CD4-positive, alpha-beta T cell treated with Interleukin-17A for 1 hour (primary cell): ENCODE measurements at places on chromosomes 7 and 10.

- no peak for DNase-seq
Measured at GRCh38 chr7:37061849-37062559, 337.7 kb upstream of the AOAH start.

DNA sequence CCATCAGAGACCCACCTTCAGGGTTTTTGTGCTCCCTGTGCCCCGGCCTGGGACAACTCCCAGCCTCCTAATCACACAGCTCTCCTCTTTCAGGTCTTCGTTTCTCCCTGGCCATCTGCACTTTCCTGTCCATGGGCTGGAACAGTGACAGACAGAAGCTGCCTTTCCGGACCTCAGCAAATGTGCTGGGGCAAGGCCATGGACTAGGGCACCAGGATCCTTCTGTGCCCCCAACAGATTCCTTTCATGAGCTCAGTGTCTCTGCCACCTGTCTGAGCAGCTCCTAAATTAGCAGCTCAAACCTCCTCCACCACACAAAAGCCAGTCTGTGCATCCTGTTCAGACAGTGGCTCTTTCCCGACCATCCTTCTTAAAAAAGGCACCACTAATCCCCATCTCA, 41.9 kb upstream of the FRMD4A start:
- DNase-seq = no peak

- DNase-seq = no peak
Measured at GRCh38 chr10:62778125-62778524, 26.4 kb upstream of the ADO start.

GRCh38 chr7:32559480-32559879, 64.2 kb downstream of the AVL9 start:
- no peak for DNase-seq

DNA sequence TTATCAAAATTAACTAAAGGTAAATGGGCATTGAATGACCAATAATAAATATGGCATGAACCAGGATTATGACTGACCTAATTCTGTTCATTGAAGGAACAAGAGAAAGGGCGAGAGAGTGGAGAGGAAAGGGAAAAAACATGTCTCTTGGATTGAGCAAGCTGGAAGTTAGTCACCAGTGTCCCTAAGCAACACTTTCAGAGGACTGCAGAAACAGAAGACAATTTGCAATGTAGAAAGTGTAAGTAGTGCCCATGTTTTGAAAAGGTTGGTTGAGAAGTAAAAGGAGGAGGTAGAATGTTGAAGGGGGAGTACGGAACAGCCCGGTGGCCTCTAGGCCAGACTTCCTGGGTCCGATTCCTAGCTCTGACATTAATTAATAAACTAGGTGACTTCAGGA, 94.6 kb downstream of the FAS start:
- DNase-seq = no peak

DNA sequence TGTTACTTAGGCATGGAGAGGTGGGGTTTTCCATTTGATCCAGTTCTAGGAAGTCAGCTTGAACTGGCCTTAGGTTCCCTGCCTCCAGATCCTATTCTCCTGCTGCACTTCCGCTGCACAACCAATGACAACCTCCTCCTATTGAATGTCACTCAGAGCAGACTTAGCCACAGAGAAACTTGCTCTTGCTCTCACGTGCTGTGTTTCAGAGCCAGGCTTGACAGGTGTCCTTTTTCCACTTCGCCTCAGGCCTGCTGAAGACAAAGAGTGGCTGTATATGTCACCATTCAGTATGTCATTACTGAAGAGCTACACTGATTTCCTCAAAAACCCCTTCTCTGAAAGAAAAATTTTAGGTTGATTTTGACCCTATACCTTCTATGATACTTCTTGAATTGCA, 115.4 kb upstream of the ETV1 start:
- DNase-seq = no peak

- no peak for DNase-seq
Measured at GRCh38 chr10:35326466-35327235, 9.7 kb upstream of the CCNY start.

GRCh38 chr10:119893074-119893473, 544 bp downstream of the SEC23IP start:
- DNase-seq = peak; percentile 12

- DNase-seq = no peak
Measured at GRCh38 chr10:130968511-130968910, 343.0 kb downstream of the TCERG1L start.

GRCh38 chr7:18566829-18567228, 71.3 kb downstream of the HDAC9 start:
- no peak for DNase-seq

DNA sequence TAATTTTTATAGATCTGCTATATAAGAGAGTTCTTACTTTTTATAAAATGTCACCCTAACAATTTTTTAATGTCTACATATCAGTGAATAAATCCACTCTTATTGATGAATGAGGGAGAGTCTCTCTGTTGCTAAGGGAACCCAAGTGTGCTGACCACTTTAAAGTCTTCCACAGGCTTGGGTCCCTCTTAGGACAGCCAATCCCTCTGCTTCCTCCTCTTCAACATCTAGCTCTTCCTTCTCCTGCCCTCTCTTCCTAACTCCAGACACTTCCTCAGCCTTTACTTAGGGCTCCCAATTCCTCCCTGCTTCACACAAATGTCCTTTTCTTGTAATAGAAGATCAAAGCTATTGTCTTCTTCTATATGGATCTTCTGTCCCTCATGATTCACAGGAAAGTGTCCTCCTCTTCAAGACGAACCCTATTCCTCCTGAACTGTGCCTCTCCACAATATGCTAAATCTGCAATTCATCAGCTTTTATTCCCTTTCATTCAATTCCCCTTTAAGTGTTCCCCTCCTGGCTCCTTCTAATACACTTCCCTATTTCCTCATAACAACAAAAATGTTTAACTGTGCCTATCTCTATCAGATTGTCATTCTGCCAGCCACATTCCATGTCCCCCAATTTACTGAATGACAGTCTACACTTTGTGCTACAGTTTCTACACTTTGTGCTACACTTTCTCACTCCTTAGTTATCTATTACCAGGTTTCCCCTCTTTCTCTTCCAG, 37.7 kb downstream of the CDK6 start:
- DNase-seq = no peak

- DNase-seq = no peak
Measured at GRCh38 chr7:68720697-68721096, 877.6 kb upstream of the AUTS2 start.

GRCh38 chr7:101803203-101804087, 14.0 kb upstream of the CUX1 start:
- DNase-seq = no peak

- peak; percentile 29 for DNase-seq
Measured at GRCh38 chr7:74272305-74273038, 16.7 kb upstream of the CLIP2 start.

- peak; percentile 52 for DNase-seq
Measured at GRCh38 chr7:152313831-152314604, 121.8 kb downstream of the KMT2C start.

DNA sequence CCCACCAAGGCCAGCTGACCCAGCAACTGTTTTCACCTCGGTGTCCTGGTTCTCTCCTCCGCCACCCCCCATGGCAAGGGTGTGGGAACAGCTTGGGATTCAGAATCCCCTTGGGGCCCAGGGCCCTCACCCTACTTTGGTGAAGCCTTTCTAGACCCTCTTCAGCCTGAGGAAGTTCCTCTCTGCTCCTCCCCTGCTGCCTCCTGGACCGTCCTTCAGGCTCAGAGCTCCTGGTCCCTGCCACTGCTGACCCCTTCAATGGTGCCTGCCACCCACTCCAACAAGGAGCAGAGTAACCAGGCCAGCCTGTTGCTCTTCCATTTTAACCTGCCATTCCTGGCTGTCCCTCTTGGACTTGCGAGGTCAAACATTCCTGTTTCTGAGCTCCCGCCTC, 72.0 kb upstream of the SMNDC1 start:
- DNase-seq = no peak

- DNase-seq = no peak
Measured at GRCh38 chr7:154255324-154255723, 203.1 kb downstream of the DPP6 start.

DNA sequence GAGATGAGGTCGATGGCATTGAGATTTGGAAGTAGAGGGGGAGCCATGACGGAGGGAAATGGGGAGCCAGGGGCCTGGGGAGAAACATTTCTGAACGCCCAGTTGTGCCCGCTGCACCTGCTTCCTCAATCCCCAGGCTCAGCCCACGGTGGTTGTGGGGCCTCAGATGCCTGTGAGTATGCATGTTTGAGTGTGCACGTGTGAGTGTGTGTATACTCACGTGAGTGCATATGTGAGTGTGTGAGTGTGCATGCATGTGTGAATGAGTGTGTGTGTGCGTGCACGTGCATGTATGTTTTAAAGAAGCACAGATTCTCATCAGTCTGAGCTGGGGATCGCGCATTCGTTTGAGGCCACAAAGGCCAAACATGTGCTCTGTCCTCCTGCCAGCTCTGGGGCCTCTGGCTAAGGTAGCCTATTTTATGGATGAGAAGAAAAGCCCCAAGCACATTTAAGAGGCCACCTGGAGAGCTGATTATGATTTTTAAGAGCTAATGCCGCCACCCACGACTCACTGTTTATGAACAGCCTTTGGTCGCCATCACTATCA, 154.8 kb downstream of the ARHGAP12 start:
- no peak for DNase-seq

DNA sequence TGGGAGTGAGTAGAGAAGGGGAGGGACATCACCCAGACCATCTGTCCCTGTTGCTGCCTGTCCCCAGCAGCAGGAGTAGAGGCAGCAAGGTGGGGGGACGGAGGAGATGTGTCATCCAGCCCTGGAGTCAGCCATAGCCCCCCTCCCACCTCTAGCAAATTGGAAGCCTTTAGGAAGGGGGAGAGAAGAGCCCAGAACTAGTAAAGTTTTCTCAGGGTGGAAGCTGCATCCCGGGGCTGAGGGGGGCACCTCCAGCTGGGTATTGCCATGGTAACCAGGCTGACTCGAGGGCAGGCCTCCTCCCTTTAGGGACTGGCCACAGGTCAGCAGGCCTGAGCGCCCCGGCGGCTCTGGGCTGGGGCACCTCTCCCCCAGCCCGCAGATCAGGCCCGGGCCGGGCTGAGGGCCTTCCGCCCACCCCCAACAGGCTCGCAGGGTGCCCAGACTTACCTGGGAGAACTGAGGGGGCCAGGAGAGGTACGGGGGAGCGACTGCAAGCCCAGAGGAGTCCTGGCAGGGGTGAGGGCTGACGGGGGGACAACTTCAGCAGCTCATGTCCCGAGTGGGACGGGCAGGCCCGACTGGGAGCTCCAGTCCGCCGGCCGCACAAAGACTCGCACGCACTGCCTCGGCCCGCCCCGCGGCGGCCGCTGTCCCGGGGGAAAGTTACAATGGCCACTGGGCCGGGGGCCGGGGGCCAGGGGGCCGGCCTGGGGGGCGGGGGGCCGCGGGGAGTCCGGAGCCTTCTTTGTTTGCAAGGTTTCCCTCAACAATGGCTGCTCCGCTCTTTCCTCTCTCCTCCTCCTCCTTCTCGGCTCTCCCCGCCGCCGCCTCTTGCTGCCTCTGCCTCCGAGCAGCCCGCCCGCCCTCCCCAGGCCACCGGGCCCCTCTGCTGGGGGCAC, 6.0 kb downstream of the LDB1 start:
- DNase-seq = no peak

GRCh38 chr10:29608062-29608461, 26.7 kb downstream of the SVIL start:
- no peak for DNase-seq

DNA sequence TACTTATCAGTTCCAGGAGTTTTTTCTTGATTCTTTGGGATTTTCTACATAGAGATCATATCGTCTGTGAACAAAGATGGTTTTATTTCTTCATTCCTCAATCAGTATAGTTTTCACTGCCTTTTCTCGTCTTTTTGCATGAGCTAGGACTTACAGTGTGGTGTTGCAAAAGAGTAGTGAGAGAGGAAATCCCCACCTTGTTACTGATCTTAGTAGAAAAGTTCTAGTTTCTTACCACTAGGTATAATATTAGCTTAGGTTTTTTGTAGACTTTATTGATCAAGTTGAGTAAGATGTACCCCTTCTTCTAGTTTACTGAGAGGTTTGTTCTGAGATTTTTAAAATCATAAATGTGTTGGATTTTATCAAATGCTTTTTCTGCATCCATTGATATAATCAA, 123.3 kb downstream of the TMEM26 start:
- no peak for DNase-seq

GRCh38 chr10:19819419-19820033, 3.3 kb downstream of the PLXDC2 start:
- peak; percentile 32 for DNase-seq

DNA sequence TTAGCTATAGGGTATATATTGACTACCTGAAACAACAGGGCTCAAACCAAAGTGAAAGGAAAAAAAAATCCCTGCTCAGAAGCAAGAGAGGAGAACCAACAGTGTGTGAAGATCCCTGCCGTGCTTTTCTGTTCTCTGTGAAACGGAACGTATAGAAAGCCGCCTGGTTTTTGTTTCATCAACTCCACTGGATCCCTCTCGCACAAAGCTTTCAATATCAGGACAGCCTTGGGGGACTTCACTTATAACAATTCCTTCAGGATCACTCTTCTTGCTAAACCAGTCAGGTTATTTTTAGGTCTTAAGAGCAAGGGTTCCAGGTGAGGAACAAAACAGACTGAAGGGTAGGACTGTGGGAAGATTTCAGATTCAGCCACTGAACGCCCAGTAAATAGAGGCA, 151.1 kb upstream of the CACNA2D1 start:
- no peak for DNase-seq

DNA sequence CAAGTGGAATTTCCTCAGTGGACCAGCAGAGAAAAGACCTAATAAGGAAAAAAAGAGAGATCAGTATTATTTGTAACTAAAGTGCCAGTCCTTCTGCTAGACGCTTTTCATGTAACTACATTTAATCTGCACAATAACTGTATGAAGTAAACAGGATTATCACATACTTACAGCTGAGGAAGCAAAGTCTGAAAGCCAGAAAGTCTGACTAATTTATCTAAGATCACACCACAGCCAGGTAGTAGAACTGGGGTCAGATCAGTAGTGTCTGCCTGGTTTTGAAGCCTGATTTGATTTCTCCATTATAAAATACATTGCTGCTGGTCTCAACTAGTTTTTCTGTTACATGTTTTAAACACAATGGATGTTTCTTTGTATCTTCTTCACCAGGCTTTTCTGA, 69.2 kb downstream of the PODXL start:
- no peak for DNase-seq

GRCh38 chr7:13827716-13828115, 161.8 kb downstream of the ETV1 start:
- no peak for DNase-seq

DNA sequence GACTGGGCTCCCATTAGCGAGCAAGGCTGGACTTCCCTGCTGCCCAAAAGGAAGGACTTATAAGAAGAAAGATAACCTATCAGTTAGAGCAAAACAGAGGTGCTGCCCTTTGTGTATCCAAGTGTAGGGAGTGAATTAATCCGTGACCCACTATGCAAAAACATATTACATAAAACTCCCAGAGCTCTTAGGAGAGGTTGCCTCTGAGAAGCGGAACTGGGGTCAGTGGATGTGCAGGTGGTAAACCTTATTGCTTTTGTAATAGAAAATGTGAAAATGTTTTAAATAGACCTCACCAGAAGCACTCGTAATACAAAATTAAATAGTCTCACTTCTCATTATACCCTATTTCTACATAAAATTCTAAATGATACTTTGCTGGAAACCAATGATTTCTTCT, 17.1 kb upstream of the IL6 start:
- no peak for DNase-seq

- DNase-seq = no peak
Measured at GRCh38 chr10:103062854-103063590, 130.1 kb downstream of the NT5C2 start.

GRCh38 chr10:9900751-9901150, 1116.9 kb upstream of the CELF2 start:
- DNase-seq = no peak

GRCh38 chr7:46028246-46028645, 107.2 kb upstream of the IGFBP3 start:
- DNase-seq = no peak

- no peak for DNase-seq
Measured at GRCh38 chr10:10813656-10814055, 204.0 kb upstream of the CELF2 start.

- DNase-seq = no peak
Measured at GRCh38 chr7:86600506-86601290, 43.0 kb upstream of the GRM3 start.
